Esophagus squamous epithelium (tissue), 5 donors: ENCODE measurements at places on chromosomes 3 and 15.

DNA sequence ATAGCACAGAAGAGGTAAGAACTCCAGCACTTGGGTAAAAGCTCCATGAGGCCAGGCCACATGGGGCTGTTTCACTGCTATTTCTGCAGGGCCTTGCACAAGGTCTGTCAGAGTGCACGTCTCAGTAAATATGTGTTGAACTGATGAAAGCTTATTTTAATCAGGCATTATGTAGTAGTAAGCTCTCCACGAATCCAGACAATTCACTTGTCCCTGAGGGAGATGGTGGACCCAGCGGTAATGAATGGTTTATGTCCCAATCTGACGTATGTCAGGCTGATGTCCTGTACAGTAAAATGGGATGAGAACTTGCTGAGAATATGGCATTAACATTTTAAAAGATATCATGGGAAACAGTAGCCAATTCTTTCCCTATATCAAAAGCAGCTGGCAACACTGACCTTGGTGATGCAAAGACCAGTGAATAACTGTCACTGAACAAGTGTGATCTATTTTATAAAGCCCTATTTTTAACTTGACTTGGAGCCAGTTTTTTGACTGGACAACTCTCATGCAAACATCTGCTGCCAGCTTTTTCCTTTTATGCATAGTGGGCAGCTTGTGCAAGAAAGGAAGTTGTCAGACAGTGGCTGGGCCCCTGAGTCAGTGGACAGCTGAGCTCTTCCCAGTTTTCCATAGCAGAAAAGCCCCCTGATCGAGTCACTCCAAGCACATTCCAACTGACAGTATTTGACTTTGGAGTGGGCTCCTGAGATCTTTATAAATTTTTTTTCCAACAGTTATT is 519.8 kb upstream of the MDFIC2 start:
- no peak for DNase-seq

- no peak for DNase-seq
Measured at GRCh38 chr3:138124706-138125355, 7.4 kb downstream of the A4GNT start.

GRCh38 chr15:28943146-28943545 is 57.4 kb downstream of the APBA2 start:
- DNase-seq = no peak

- DNase-seq = no peak
Measured at GRCh38 chr3:66473181-66473580, 27.6 kb downstream of the LRIG1 start.

GRCh38 chr3:196837819-196838420 is 29.8 kb upstream of the SENP5 start:
- DNase-seq = no peak

DNA sequence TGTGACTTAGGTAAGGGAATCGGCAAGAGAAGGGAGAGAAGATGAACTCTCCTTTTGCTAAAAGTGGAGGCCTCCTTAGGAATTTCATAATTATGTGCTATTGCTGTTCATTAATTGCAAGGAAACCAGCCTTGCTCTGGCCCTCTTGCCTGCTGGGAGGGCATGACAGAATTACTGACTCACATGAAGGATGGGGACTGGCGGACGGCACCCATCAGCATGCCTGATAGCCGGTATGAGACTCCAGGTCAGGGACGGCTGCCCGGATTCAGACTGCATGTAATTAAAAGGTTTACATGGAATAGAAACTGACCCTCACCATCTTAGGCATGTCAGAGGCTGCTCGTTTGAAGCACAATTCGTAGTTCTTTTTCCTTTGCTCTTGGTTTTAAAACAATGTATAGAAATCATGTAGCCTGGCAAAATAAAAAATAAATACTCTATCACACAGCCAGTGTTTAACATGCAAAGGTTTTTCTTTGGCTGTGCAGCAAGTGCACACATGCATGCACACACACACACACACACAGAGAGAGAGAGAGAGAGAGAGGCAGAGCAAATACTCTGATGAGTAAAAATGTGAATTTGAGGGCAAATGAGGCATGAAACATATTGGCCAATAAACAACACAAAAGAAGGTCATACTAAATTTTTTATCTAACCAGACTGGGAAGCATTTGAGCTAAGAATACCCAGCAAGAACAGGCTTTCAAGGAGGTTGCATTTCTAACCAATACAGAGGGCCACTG is 82.7 kb downstream of the FOXB1 start:
- DNase-seq = no peak
